ENCODE measurements at places on chromosomes 3 and 15.
A peak's percentile ranks its signal among the peaks of the same experiment; 100 is the strongest.

- no peak for DNase-seq
Observed at GRCh38 chr3:157523814-157524213, 20.6 kb upstream of the VEPH1 start.

- DNase-seq, result no peak
Observed at GRCh38 chr15:81400640-81401236, 26.7 kb upstream of the TMC3 start.

DNA sequence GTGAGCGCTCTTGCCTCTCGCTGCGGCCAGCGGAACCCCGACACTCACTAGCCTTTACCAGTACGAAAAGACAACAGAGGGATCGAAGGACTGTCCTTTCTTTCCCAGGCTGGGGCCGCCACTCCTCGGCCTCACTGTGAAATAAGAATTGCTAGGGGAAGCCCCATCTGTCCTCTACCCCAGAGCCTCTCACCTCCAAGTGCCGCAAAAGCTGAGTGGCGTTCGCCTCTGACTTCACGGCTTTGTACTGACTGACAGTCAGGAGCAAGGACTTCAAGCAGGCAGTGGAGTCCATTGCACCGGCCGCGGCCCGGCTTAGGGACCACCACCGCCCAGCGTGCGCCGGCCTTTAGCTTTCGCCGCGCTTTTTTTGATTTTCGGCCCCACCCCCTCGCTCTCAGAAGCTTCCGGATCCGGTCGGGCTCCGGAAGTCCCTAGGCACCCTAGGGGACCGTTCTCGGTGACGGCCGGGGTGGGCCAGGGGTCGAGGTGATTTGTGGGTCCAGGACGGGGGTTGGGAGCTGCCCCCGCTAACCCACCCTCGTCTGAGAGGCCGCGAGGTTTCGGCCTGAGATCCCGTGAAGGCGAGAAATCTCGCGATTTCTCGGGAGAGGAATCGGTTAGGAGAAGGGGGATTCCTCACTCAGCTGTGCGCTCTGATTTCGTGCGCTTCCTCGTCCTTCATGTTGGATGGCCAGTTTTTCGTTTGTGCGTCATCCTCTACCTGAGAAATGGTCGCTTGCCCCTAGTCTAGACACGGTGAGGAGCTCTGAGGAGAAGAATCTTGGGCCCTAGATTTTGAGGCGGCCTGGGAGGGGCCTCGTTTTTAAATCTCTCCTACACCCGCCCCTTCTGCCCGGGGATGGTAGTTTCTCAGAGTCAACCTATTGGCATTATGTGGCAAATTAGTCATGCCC is at the start of the genes CIP2A and DZIP3:
CIP2A (minus strand) TSS at position 358 of the 917 bp plus-strand sequence; CDS start at position 295, 63 bp downstream.
DZIP3 (plus strand) TSS at position 642 of the 917 bp plus-strand sequence. CDS start 15,685 bp downstream, outside the sequence.
- peak; percentile 91 for DNase-seq

- no peak for DNase-seq
Observed at GRCh38 chr3:177197727-177198460, 612 bp upstream of the TBL1XR1 start.

DNA sequence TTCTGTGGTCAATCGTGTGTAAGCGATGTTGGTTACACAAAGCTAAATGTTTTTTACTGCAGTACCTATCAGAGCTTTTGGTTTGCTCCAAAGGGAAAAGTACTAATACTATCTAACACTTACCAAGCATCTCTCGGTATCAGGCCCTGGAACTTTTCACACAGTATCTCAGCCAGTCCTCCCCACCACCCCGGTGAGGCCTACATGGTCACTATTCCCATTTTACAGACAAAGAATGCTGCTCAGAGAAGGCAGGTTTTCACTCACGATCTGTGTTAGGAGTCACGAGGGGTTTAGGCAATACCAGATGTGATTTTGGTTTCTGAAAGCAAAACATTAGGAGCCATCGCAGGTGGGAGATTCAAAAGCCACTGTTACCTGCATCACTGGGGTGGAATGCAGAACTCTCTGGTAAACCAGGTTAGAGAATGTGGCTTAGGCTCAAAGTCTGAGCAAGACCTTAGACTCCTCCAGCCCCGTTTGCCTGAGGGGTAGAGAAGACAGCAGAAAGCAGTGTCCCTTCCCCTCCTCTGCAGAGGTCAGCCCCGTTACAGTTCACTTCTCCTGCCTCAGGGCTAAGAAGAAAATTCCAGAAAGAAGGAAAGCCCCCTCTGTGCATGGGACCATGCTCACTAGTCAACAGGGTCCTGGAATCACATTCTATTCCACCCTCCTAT is 57.2 kb downstream of the XXYLT1 start:
- no peak for DNase-seq
